ENCODE measurements at places on chromosomes 4 and X.

GRCh38 chr4:16820329-16820728, 78.1 kb downstream of the LDB2 start:
- DNase-seq, result no peak

DNA sequence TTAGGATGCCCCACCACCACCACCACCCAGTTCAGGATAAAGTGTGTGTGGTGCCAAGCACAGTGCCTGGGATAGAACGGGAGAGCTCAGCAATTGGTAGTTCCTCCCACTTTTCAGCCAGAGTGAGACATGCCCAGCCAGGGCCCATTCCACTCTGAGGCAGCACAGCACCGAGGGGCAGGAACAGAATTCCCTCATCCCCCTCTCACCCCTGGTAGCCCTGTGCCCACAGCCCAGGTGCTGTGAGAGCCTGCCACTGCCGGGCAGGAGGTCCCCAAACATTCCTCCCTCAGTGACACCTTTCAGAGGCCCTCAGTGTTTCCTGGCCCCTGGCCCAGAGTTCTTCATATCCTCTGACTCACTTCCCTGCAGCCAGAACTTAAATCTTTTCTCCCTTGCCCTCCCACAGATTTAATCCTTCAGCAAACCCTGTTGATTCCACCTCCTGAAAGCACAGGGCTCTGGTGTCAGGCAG, 8.1 kb downstream of the RIPPLY1 start:
- peak; percentile 77 for DNase-seq

DNA sequence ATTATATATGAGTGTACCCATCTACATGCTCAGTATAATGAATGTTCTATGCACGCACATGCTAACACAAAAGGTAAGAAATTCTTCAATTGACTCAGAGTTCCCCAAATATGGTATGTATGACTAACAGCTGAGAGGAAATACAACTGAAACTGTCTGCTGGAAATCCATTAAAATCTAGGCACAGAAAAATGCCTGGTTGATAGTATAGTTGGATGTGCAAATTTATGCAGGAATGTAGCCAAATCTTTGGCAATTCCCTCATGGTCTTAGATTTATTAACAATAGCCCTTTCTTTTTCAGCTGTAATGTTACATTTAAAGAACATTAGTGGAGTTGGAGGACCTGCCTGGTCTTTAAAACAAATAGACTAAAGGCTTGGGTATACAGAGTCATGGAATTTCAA, 5.5 kb downstream of the CAMK2D start:
- DNase-seq, result peak; percentile 37

- no peak for DNase-seq
These were observed 45.0 kb upstream of the STOX2 start for GRCh38 chr4:183860119-183860518.

- no peak for DNase-seq
These were observed 551.2 kb upstream of the PABPC5 start for GRCh38 chrX:90883479-90883878.

DNA sequence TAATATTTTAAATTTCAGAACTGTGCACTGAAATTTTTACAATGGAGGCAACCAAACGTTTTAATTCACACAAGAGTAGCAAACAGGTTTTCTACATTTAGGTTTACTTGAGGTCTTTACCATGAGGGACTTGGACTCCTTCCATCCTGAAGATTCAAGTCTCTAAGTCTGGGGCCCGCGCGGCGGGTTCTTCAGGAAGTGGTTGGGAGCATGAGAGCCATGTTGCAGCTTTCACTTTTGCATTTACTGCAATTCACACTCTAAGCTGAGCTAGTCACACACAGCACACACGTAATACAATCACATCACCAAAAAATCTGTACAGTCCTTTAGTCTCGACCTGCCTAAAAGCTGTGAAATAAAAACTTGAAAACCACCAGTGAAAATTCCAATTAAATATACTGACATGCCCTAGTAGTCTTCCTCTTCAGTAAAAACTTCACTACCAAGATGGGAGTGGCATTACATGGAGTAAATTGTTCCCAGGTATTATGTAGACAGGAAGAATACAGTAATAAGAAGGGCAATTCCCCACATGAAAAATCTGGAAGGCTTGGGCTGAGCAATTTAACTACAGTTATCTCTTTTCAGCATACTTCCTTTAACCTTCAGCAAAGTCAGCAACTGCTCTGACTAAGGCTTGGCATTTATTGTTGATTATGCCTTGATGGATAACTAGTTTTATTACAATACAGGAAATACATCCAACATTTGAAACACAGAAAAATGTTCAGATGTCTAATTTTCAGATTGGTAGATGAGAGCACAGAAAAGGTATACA, 571.1 kb upstream of the DIPK2B start:
- DNase-seq, result peak; percentile 60

DNA sequence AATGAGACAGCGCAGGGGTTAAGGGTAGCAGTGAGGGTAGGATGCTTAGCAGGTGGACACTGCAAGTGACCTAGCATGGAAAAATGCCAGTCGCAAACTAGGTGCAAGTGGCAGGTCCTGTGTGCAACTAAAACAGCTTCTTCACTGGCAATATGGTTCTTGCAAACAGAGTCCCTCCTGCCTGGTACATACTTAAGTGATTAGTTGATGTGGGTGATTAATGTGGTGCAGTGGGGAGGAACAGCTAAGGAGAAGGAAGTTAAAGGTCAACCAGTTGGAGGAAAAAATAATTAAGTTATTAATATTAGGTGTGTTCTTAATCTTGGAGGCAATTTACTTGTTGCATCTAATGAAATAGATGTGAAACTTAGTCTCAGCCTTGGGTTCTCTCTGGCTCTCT, 121.6 kb upstream of the IGFBP7 start:
- DNase-seq, result peak; percentile 12

DNA sequence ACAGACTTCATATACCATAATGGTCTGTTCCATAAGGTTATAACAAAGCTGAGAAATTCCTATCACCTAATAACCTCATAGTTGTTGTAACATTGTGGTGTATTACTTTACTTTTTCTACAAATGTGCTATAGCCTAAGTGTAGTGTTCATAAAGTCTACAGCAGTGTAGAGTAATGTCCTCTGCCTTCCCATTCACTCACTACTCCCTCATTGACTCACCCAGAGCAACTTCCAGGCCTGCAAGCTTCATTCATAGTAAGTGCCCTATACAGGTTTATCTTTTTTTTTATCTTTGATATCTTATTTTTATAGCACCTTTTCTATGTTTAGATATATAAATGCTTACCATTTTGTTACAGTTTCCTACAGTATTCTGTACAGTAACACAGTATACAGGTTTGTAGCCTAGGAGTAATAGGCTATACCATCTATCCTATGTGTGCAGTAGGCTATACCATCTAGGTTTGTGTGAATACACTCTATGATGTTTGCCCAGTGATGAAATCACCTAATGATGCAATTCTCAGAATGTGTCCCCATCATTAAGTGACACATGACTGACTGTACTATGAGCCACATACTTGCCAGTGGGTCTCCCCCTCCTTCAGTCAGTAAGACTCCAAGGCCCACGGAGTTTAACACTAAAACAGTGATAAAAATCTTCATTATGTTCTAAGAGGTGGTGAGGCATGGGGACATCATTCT, 299.9 kb downstream of the UNC5C start:
- DNase-seq, result no peak

DNA sequence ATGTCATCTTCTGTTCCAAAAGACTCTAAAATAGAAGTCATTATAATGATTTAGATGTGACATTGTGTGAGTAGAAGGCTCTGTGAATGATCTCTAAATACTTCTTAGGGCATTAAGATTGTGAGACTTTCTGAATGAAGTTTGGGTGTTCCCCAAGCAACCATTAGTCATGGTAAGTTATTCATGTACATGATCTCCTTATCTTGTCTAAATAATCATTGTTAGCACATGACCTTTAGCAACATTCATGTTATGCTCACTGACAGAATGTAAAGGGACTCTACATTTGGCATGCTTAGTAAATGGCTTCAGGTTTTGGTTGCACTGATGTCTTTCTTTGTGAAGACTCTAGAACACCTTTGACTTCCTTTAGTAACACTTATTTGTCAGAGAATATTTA, 140.8 kb upstream of the AGA start:
- DNase-seq, result peak; percentile 31

DNA sequence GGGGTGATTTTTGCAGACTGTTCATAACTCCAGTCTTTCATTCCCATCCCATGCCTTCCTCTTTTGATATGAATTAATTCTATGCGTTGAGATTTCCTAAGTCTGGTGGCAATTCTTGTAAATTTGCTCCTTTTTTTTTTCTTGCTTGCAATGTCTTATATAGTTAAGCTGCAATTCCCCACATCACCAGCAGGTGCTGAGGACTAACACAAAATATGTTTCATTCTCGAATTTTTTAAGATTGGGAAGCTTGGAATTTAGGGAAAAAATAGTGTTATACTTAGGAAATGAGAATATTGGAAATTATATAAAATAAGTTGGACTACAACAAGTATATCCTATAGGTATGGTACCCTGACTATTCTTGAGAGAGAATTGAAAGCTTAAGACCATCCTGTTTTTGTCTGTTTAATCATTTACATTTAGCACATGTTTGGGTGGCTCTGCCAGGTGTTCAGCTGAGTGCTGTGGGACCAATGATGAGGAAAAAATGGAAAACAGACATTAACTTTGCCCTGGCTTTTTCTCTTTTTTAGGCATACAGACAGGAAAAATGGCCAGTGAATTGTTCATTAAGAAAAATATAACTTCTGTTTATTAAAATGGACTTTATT, 30.2 kb downstream of the AFF2 start:
- DNase-seq, result peak; percentile 25

DNA sequence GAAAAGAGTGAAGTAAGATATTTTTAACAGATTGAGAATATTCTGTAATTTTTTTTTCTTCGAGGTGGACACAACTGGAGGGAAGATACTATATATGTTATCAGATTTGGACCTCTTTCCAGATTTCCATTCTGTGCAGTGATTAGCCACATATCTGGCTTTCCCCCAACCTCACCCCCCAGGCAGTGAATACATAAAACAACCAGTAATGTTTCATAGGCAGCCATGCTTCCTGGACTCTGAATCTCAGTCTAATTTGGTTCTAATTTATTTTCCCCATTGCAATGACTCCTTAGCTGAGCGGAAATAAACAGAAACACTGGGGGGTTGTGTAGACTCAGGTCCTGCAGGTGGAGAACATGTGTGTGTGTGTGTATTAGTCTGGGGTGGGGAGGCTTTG, 226.5 kb downstream of the FBXW7 start:
- DNase-seq, result no peak

DNA sequence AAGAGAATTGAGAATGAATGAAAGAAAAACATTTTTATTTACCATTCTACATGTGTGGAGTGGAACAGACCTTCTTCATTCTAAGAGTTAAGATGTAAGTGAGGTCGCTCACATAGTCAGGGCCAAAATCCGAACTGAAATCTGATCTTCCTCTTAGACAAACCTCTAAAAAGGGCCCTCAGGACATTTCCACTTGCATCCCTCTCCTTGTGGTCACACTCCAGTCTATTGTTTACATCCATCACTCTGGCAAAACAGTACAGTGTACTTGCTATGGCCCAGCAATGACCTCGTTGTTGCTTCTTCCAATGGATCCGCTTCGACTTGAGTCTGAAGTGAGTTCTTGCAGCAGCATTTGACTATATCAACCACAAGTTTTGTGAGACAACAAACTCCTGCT, 54.2 kb downstream of the MOSPD2 start:
- DNase-seq, result no peak

- peak; percentile 55 for DNase-seq
These were observed at the start of gene ING2 for GRCh38 chr4:183504930-183505610. Gene ING2 (plus strand): TSS chr4:183505058. CDS start chr4:183505196, 138 bp downstream.

GRCh38 chrX:136953867-136954787, 73.6 kb upstream of the RBMX start:
- peak; percentile 64 for DNase-seq

DNA sequence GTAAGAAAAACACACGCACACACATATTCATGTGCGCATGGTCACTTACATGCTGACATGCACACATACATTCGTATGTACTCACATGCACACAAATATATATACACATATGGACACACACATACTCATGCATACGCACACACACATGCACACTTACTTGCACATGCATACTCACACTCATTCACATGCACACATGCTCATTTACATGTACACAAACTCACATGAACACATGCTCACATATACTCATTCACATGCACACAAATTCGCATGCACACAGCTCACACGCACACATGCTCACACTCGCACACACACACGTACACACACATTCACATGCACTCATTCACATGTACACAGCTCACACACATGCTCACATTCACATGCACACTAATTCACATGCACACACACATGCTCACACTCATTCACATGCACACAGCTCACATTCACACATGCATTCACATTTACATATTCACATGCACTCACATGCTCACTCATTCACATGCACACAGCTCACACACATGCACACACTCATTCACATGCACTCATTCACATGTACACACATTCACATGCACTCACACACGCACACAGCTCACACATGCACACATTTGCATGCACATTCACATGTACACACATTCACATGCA, 276.1 kb downstream of the DHRSX start:
- DNase-seq, result no peak

DNA sequence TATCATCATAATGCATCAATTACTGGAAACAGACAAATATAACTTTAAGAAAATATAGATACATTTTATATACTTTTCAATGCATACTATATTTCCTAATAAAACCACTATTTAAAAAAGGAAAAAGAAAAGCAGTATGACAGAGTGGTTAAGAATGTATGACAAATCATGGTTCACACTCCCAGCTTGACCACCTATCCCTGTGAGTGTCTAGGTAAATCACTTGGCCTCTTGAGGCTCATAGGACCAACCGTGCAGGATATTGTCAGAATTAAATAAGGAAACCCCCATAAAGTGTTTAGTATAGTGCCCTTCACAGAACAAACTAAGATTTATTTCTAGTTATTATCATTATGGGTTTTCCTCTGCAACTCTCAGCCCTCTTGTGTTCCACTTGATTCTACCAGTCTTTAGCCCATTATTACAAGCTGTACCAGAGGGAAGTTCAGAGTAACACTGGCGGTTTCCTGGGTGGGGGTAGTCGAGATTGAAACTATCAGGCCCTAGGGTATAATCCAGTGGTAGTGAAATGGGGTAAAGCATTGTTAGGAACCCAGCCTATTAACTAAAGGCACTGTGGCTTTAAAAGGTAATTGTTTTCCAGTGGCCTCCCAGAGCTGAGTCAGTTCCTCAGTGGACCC, 55.5 kb upstream of the PAK3 start:
- DNase-seq, result peak; percentile 63

- no peak for DNase-seq
These were observed 10.3 kb upstream of the RAB40A start for GRCh38 chrX:103529550-103529949.

DNA sequence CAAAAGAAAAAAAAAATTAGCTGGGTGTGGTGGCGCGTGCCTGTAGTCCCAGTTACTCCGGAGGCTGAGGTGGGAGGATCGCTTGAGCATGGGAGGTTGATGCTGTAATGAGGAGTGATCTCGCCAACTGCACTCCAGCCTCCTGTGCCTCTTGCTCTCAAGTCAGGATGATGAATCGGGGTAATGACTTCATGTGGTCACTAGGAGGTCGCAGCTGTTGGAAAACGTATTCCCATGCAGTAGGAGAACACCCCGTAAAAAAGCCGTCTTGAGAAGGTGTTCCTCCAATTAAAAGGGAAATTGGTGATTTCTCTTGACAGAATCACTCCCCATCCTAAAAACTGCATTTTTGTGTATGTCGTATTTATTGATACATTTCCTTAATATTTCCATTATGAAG, 2.2 kb downstream of the CCNB3 start:
- no peak for DNase-seq

Data from amniotic epithelial cell (primary cell).